ENCODE measurements at places on chromosomes 16 and 17.
A peak's percentile ranks its signal among the peaks of the same experiment; 100 is the strongest.

GRCh38 chr16:1494129-1494640, 1.0 kb downstream of the TELO2 start:
- peak; percentile 72 for DNase-seq

GRCh38 chr16:24980077-24980793, 34.9 kb downstream of the ARHGAP17 start:
- DNase-seq, result no peak

GRCh38 chr16:74035816-74036215, 260.8 kb upstream of the PSMD7 start:
- no peak for DNase-seq

- peak; percentile 45 for DNase-seq
Observed at GRCh38 chr16:82091241-82091640, 56.2 kb downstream of the HSD17B2 start.

- DNase-seq, result peak; percentile 29
Observed at GRCh38 chr17:1186214-1186820, 6.5 kb upstream of the ABR start.

GRCh38 chr16:1335211-1335971, 1.9 kb downstream of the BAIAP3 start:
- no peak for DNase-seq

GRCh38 chr16:79211586-79211985, 389.0 kb downstream of the MAF start:
- no peak for DNase-seq

- no peak for DNase-seq
Observed at GRCh38 chr17:74201250-74201649, 2.2 kb upstream of the RPL38 start.

DNA sequence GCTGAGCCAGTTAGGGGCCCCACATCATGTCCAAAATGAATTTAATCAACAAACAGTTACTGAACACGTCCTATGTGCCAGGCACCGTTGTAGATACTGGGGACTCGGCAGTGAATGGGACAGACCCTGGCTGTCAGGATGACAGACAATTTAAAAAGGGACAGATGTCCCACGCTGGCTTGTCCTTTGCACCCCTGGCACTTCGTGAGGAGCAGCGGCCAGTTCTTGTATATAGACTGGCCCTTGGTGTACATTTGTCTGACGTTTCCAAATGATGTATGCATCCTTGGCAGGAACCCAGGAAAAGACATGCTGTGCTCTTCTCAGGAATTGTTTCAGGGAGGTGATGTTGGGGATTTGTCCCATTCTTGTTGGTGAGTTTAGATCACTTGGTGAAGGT, 21.1 kb downstream of the IL4R start:
- DNase-seq, result no peak

Measured in HT1080 (cell line).